ENCODE measurements at places on chromosomes 6 and 20. TPM values are rescaled to one million over a fixed set of nuclear protein-coding genes. Genes with fewer than 3 reads are reported as not detected.

GRCh38 chr6:55913228-55914195, 38.1 kb upstream of the BMP5 start:
- no peak for DNase-seq

DNA sequence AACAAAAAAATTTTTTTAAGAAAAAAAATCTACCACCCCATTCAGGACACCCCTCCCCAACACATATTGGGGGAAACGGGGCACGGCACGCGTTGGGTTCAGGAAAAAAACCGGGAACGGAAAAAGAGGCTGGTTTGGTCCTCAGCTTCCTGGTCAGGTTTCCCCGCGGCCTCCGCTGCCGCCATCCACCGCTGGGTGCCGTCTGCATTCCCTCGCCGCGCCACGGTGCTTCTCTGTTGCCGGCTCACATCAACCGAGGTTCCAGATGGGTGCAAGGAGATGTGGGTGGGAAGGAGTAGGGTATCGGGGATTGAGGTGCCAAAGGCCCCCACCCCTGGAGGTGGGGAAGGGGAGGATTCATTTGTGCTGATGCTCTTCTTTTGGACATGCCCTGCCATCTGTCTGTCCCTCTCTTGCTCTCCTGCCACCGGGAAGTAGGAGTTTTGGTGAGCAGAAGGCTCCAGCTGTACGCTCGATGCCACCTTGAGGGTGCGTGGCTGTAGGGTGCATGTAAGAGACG, 5.8 kb downstream of the MCCD1 start:
- DNase-seq: no peak

- DNase-seq: no peak
Measured at GRCh38 chr20:48709744-48710143, 118.1 kb downstream of the PREX1 start.

The RAB44 gene
- not detected for total RNA-seq

The ECT2L gene
- not detected for total RNA-seq

GRCh38 chr6:52820198-52820597, 16.6 kb upstream of the GSTA1 start:
- no peak for DNase-seq

The HAO1 gene
- 0.13 TPM for total RNA-seq

The PNLDC1 gene
- not detected for total RNA-seq

The PHF3 gene
- total RNA-seq: 40.0 TPM

GRCh38 chr20:24993337-24994185, 1.0 kb upstream of the APMAP start:
- DNase-seq: no peak

GRCh38 chr6:15453622-15454021, 207.8 kb downstream of the JARID2 start:
- no peak for DNase-seq

GRCh38 chr6:63685446-63686379, 50.1 kb downstream of the PHF3 start:
- no peak for DNase-seq

DNA sequence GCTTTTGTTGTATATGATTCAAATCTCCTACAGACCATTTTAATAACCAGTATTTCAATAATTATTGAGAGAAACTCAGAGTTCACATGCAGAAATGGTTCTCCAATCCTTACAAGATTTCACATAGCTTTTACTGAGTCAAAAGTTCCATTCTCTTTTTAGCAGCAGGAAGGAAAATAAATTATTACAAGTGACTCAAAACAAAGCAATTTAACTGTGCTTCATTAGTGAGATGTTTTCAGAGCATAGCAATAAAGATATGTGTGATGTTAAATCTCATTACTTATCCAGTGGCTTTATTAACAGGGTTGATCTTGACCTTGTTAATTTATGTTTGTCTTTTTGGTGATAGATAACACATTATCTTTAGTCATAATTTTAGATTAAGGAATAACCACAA, 22.0 kb downstream of the KIF13A start:
- no peak for DNase-seq

DNA sequence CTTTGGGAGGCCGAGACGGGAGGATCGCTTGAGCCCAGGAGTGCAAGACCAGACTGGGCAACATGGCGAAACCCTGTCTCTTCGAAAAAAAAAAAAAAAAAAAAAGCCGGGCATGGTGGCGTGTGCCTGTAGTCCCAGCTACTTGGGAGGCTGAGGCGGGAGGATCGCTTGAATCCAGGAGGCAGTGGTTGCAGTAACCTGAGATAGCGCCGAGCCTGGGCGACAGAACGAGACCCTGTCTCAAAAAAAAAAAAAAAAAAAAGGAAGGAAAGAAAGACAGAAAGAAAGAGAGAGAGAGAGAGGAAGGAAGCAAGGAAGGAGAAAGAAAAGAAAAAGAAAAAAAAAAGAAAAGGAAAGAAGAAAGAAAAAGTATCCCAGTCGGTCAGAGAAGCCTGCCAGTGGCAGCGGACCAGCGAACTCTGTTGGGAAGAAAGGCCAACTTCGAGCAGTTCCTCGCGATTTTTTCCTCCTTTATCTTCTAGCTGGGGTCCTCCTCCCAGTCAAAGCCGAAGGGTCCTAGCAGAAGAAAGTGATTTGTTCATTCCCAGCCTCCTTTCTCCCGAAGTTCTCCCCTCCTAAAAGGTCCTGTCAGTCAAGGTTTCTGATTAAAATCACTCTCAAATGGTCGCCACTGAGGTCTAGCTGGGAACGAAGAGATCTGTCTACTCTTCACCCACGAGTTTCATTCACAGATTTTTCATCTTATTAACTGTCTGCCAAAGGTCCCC, 2.4 kb upstream of the SYCP2L start:
- DNase-seq: no peak

The RFX6 gene
- not detected for total RNA-seq

The PROKR2 gene
- not detected for total RNA-seq

DNA sequence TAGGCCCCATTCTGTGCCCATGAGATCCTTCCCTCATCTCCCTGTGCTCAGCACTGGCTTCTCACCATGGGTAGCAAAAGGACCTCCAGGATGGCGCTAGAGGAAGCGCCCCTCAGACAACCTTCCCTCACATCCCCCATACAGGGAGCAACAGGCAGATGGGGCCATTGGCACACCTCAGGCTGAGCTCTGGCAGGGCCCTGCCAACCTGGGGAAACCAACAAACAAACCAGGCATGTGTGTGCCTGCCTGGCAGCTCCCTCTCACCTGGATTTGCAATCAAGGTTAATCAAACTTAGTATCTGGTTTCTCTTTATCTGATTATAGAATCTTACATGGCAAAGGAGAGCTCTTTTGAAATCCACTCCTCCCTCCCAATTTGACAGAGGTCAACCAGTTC, 134.9 kb downstream of the SLC23A2 start:
- DNase-seq: no peak

DNA sequence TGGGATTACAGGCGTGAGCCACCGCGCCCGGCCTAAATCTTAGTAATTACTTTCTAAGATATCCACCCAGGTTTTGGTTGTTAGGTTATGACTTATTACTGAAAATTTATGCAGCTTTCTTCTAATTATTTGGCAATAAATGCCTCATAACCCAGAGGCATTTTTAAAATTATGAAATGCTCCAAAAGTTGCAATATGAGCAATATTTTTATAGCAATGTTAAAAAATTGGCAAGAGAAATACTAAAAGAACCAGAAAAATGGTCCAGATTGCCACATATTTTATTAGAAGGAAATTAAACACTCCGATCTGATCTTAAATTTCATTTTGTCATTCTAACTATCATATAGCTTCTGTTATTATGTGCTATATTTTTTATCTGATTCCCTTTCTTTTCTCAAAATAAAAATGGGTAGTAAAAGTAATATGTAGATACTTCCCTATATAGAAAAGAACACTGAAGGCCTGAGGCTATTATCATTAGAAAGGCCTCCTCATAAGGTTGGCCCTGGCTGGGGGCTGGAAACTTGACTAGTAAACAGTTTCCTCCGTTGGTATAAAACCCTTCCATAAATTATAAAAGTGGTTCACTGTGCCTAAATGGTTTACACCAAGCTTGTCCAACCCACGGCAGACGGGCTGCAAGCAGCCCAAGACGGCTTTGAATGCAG, 22.1 kb downstream of the BLOC1S5 start:
- no peak for DNase-seq

The RGL2 gene
- 84.4 TPM for total RNA-seq

DNA sequence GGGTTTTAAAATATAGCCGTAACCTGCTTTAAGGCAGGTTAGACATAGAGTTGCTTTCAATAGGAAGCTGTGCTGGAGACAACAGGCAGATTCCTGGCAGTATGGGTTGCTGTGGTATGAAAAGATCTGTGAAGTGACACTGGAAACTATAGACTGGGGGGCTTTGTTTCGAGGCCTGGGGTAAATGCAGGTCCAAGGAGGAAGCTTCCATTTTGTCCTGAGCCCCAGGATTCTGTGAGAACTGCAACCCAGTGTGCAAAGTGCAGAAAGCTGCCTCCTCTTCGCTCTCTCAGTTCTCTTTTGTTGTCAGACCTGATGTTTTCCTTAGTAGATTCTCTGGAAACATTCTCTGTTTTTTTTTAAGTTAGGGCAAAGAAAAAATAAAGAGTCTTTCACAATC, 86.9 kb downstream of the LYRM4 start:
- no peak for DNase-seq
